Vagina (tissue), 2 donors: ENCODE measurements at places on chromosomes 4 and X.

- no peak for DNase-seq
Observed at GRCh38 chr4:74628852-74629620, 165.3 kb downstream of the BTC start.

GRCh38 chr4:74453037-74453635 lies 8.2 kb downstream of the AREG start:
- DNase-seq, result no peak

GRCh38 chr4:184268584-184269160 lies 51.0 kb upstream of the ENPP6 start:
- DNase-seq, result no peak

GRCh38 chrX:141904262-141904661 lies 568 bp downstream of the MAGEC1 start:
- DNase-seq, result no peak

DNA sequence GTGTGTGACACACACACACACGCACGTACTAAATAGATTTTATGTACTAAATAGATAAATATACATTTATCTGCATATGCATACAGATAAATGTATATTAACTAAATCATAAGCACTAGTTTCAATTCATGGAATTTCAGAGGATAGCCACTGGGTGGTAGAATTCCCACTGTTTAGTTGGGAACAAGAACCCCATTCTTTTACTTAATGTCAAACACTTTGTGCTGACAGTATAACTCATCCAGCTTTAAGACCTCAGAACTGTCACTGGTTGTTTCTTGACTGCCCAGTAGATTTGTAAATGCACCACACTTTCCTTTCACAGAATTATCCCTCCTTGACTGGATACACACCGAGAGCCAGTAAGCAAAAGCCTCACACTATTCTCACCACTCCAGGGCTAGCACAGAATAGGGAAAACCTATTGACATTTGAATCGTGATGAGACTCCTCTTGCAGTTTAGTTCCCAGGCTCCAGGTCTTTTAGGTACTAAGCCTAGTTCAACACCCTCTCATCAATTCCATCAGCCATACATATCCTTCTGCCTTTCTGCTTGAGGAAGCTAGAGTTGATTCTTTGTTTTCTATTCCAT lies 32.4 kb downstream of the PPARGC1A start:
- DNase-seq, result no peak

GRCh38 chrX:53483838-53484405 lies 49.8 kb upstream of the HSD17B10 start:
- no peak for DNase-seq

DNA sequence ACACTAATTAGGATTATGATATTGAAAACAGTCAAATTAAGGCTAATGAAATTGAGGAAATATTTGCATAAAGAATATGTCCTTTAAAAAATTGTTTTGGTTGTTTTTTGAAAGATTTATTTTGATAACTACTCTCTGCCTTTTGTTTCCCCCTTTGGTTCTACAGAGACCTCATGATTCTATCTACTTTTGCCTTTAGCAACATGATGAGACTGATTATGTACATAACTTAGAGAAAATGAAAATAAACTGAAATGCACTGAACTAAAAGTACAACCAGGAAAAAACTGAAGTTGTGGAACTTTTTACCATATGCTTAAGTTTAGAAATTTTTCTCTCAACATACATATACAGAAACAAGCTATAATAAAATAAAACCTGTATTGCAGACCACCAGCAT lies 21.4 kb downstream of the EXOC1 start:
- no peak for DNase-seq

- no peak for DNase-seq
Observed at GRCh38 chr4:5824227-5824626, 68.7 kb downstream of the CRMP1 start.

DNA sequence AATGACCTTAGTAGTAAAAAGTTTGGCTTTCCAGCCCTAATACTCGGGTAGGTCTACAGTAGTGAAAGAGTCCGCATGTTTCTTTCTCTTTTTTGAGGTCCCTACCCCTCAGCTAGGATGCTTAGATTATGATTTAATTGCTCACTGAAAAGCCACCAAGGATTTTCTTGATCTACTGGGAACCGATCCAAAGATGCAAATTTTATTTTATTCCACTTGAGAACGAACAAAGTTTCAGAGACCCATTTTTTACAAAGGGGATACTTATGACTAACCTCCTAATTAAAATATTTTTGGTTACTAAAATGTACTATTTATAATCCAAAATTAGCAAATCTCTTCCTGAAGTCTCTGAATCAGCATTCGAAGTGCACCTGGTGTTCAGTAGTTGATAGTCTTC lies 14.3 kb upstream of the PDHA2 start:
- DNase-seq, result no peak

GRCh38 chr4:1812720-1813119 lies 19.6 kb downstream of the FGFR3 start:
- no peak for DNase-seq

DNA sequence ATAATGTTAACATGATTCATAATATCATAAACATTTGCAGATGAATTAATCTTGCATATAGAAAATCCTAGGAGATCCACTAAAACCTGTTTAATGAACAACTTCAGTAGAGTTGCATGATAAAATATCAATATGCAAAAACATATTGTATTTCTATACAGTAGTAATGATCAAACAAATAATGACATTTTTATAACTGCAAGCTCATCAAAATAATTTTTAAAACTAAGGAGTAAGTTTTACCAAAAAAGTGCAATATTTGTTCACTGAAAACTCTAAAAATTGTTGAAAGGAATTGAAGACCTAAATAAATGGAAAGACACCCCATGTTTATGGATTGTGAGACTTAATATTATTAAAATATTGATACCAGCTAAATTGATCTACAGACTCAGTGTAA lies 15.9 kb upstream of the GPRASP2 start:
- DNase-seq, result no peak

- DNase-seq, result no peak
Observed at GRCh38 chr4:148364525-148364924, 77.7 kb downstream of the NR3C2 start.

GRCh38 chrX:130082244-130083106 lies 27.8 kb downstream of the ELF4 start:
- DNase-seq, result no peak

DNA sequence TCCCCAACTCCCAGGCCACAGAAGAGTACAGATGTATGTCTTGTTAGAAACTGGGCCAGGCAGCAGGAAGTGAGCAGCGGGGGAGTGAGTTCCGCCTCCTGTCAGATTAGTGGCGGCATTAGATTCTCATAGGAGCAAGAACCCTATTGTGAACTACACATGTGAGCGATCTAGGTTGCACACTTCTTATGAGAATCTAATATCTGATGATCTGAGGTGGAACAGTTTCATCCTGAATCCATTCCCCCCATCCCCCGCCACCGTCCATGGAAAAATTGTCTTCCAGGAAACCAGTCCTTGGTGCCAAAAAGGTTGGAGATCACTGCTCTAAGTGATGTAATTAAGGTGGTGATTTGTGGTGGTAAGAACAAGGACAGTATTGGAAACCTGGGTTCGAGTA lies 24.5 kb upstream of the NEXMIF start:
- no peak for DNase-seq

DNA sequence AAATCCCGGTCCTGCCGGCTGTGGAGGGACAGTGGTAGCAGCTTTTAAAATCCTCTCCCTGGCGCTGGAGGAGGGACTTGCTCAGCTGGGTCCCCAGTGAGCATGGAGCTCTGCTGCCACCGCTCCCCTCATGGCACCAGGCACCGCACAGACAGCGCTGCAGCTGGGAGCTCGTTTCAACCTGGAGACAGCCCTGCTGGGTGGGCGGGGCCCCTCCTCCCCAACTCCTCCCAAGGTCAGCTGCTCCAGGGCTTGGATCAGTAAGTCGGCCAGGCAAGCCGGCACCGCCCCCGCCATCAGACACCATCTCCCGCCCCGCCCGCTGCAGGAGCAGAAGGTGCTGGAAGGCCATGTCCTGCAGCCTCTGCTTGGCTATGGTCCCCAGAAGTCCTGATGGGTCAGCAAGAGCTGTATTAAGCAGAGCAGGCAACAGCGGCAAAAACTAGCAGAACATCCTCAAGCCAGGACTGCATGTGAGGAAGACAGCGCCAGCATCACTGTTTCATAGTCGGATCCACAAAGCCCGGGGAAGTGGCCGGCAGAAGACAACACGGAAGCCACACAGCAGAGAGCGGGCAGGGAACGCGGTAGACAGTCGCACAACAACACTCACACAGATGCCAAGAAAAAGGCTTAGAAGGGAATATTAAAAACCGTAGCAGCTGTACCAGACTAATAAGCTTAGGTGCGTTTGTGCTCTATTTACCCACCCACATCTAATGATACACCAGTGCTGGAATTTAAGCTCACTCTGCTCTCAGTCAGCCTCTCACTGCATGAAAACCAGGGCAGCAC lies 16.2 kb downstream of the ZFYVE28 start:
- DNase-seq, result no peak

- no peak for DNase-seq
Observed at GRCh38 chr4:152478461-152479237, 57.2 kb downstream of the FBXW7 start.

GRCh38 chr4:158016511-158016910 lies 156.3 kb downstream of the GASK1B start:
- no peak for DNase-seq

DNA sequence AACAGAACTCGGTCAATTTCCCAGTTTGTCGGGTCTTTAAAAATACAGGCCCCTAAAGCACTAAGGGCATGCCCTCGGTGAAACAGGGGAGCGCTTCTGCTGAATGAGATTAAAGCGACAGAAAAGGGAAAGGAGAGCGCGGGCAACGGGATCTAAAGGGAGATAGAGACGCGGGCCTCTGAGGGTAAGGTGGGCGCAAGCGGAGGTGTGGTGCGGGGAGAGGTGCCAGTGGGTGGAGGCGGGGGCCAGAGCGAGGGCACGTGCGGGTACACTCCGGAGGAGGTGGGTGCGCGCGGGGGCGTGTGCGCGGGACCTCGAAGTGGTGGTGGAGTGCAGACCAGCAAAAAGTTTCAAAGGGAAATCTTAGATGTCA lies 787 bp upstream of the TET2 start:
- DNase-seq, result no peak

GRCh38 chr4:88794087-88794690 lies 96.6 kb upstream of the NAP1L5 start:
- no peak for DNase-seq

- DNase-seq, result no peak
Observed at GRCh38 chr4:36337665-36338185, 56.3 kb downstream of the DTHD1 start.

GRCh38 chr4:112170451-112170993 lies 25.3 kb downstream of the FAM241A start:
- DNase-seq, result no peak

- DNase-seq, result no peak
Observed at GRCh38 chr4:113878668-113879067, 100.8 kb downstream of the ARSJ start.

DNA sequence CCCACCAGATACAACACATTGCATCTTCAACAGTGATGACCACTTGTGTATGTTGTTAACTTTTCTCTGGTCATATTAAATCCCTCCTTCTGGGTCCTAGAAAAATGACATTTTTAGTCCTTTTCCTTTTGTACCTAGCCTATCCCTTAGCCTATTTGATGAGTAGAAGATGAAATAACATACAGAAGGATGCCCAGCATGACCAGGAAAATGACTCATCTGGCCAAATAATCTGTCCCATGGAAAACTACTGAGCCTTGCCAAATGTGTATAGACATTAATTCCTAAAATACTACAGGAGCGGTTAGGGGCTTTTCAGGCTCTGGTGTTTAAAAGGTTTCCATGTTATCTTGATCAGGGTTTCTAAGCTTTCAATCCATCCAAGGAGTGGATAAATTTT lies 129.0 kb upstream of the KCNIP4 start:
- no peak for DNase-seq

- DNase-seq, result no peak
Observed at GRCh38 chrX:126701380-126701779, 118.1 kb upstream of the PRR32 start.

DNA sequence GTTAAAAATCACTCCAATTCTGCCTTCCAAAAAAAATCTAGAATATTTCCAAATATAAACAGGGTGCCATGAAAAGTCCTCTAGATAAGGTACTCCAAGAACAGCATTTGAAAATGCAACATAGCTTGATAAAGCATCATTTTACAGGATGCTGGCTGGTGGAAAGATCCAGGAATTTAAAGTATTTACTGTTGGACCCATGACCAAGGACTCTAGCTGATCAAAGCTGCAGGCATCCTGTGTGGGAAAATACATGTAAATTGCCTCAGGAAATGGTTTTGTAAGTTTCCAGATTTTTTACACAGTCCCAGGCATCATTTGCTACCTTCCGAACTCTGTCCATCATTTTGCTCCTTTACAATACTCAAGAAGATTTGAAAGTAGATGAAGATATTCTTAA lies 164.4 kb downstream of the GRIA3 start:
- no peak for DNase-seq

- DNase-seq, result no peak
Observed at GRCh38 chr4:131609039-131609438, 1540.1 kb upstream of the PCDH10 start.

GRCh38 chrX:39527025-39527424 lies 570.7 kb downstream of the BCOR start:
- no peak for DNase-seq

GRCh38 chr4:47598320-47598719 lies 113.2 kb downstream of the ATP10D start:
- DNase-seq, result no peak

- no peak for DNase-seq
Observed at GRCh38 chrX:110215411-110215810, 102.5 kb downstream of the AMMECR1 start.

- no peak for DNase-seq
Observed at GRCh38 chrX:136210243-136210642, 41.0 kb downstream of the MAP7D3 start.

DNA sequence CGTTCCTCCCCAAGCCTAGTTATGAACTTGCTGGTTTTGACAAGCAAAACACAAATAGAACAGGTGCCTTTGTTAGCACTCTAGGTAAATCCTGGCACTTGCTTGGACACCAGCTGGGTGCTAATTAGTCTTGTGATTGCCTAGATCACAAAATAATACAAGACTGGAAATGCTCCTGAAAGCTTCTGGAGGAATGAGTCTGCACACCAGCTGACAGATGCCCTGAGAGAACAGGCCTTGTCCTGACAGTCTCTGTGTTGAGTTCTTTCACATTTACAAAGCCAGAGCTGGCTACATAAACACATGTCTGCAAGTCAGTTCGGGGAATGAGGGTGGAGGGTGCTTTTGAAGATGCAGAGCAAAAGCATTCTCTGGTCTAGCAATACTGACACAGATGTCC lies 93.8 kb downstream of the ELOVL6 start:
- no peak for DNase-seq

GRCh38 chr4:113978561-113979147 lies 793 bp downstream of the ARSJ start:
- no peak for DNase-seq

GRCh38 chr4:103998756-103999155 lies 279.0 kb upstream of the TACR3 start:
- no peak for DNase-seq

DNA sequence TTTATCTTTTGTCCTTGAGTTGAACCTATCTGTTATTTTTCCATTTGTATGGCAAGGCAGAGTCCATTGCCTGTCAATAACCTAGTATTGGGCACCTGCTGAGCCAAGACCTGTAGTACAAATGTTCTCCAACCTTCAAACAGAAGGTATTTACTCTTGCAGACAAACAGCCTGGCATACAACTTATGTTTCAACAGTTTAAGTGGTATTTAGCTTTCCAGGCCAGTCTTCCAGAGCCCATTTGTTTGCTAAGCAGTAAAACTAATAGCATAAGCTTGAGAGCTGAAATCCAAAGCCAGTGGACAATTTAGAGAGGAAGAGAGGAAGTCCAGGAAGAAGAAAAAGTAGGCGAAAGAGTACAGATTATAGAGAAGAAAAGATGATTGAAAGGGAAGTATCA lies 979.3 kb downstream of the GLUD2 start:
- DNase-seq, result no peak
